ENCODE measurements at places on chromosomes 5 and 9.

DNA sequence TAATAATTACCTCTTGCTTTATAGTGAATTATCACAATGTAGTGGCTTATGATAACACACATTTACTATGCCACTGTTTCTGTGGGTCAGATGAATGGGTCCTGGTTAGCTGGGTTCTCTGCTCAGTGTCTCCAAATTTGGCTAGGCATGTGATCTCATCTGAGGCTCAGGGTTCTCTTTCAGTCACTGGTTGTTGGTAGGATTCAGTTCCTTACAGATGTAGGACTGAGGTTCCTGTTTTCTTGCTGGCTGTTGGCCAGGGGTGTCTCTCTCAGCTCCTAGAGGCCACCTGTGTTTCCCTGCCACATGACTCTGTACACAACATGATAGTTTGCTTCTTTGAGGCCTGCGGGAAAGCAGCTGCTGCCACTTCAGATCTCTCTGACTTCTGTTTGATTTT is 7.1 kb downstream of the NFX1 start:
- no peak for DNase-seq

- DNase-seq, result no peak
Observed at GRCh38 chr5:12743582-12743981, 839.3 kb upstream of the CTNND2 start.

GRCh38 chr5:165310031-165310430 is 1804.6 kb downstream of the MAT2B start:
- DNase-seq, result no peak

- DNase-seq, result peak; percentile 83
Observed at GRCh38 chr9:92151691-92152393, 36.6 kb upstream of the SPTLC1 start.

- DNase-seq, result no peak
Observed at GRCh38 chr5:127586811-127587210, 62.1 kb upstream of the CTXN3 start.

DNA sequence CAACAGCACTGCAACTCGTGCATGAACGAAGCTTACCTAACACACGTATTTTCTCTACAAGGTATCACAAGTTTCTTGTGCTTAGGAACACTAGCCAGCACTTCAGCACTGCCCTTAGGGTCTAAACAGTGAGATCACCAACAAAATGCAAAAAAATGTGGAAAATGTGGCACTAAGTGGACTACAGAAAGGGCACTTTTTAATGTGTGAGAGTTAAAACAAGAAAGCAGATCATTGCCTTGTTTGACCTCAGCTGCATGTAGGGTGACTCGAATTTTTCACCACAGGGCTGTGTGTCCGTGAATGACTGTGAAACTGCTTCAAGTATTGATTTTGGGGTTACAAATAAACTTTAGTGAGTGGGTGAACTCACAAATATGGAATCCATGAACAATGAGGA is 90.5 kb downstream of the MARCHF3 start:
- no peak for DNase-seq

GRCh38 chr5:14781106-14781505 is 90.5 kb downstream of the ANKH start:
- DNase-seq, result no peak

- DNase-seq, result no peak
Observed at GRCh38 chr5:34620185-34620584, 35.9 kb upstream of the RAI14 start.

DNA sequence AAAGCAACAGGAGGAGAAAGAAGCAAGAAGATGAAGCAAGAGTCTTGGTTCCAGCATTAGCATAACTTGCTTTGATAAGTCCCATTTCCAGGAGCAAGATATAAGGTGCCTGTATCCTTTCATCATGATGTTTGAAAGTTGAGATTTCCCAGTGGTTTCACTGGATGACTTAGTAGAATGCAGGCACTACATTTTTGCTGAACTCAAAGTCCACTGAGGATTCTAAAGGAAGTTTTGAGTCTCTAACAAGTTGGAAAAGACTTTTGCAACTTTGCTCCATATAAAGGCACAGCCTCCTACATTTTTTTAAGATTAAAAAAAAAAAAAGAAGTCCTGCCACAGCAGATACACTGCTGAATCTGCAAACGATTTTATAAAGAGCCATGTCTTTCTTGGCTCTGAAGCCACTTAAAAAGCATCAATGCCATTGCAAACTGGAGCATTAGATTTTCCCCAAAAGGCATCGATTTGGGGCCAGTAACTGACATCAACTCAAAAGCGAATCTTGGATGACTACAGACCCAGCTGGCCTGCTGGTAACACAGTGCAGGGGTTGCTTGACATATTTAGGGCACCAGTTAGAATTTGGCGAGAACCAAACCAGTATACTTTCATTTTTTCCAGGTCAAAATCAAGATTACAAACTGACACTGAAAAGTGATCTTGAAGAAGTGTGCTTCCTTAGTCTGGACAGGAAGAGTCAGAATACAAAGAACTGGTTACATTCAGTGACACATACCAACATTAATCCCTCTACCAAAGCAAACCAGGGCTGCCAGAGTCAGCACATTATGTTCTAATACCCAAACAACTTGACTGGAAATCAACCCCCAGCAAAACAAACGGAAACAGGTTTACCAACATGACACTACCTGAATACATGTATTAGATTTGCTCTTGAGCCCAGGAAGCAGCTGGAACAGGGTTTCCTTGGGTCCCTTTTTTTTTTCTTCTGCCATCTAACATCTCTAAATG is 39.1 kb upstream of the KCNV2 start:
- no peak for DNase-seq

DNA sequence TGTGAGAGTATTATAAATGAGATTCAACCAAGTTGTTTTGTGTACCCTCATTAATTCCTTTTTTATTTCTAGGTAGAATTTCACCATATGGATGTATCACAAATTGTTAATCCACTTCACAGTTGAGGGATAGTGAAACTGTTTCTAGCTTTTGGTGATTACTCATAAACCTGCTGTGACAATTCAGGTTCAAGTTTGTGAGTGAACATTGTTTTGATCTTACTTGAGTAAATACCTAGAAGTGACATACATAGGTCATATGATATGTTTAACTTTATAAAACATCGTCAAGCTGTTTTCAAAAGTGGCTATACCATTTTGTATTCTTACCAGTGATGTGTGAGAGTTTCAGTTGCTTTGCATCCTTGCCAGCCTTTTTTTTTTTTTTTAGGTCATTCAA is 112.9 kb downstream of the CAMK4 start:
- DNase-seq, result no peak

- no peak for DNase-seq
Observed at GRCh38 chr9:88219601-88220000, 81.3 kb upstream of the SPATA31C2 start.

- no peak for DNase-seq
Observed at GRCh38 chr9:109048822-109049221, 35.5 kb upstream of the CTNNAL1 start.

DNA sequence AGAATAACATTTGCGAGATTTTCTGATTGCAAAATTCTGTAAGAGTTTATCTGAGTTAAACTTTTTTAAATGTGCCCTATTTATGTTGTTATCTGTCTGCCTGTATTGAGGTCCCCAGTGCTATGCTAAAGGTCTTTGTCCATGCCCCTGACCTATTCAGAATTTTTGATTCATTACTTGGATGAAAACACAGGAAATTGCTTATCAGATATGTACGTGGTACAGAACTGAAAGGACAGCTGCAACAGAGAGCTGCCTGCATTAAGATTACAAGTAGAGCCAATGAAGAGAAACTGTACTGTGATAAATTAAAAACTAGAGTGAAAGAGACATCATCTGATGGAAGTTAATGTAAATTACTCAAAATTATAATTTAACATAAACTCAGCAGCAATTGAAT is 408.8 kb downstream of the ADGRV1 start:
- no peak for DNase-seq

- no peak for DNase-seq
Observed at GRCh38 chr5:125014202-125014601, 267.8 kb upstream of the ZNF608 start.

GRCh38 chr5:18977880-18978279 is 1010.1 kb downstream of the CDH18 start:
- no peak for DNase-seq

DNA sequence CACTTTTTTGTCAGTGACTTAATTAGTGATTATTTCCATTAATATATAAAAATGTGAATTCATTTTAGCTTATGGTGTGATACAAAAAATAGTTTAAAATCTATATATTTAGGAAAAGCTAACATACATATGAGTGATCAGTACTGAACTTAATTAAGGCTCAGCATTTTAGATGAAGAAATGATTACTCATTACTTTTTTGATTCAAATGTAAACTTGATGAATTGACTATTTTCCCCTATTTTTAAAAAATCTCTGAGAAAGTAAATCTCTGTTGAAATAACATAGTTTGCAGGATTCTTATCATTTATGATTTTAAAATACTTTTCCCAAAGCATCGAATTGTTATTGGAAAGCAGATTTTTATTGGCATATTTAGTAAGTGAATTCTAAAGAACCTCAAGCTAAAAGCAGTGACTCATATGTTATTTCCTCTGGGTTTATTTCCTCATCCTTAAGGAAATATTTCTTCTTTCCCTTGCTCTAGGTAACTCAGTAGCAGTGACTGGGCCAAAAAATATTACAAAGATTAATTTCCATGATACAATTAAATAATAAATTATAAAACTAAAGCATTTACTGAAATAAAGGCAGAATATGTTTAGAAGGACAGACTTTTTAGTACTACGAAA is 290.6 kb downstream of the FER start:
- no peak for DNase-seq

DNA sequence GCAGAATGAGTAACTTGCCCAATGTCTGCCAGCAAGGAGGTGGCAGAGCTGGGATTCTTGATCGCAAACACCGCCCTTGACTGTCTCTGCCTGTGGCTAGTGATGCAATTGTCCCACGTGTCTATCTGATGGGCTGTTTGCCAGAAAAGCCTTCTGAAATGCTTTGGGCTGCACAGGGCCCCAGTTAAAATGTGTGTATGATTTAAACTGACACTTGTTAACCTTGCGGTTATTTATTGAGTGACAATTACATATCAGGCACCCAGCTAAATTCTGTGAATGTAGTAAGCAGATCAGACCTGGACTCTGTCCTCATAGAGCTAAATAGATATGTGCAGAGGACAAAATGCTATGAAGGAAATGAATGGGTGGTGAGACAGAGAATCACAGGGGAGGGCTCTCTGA is 11.6 kb upstream of the IL12B start:
- peak; percentile 78 for DNase-seq

DNA sequence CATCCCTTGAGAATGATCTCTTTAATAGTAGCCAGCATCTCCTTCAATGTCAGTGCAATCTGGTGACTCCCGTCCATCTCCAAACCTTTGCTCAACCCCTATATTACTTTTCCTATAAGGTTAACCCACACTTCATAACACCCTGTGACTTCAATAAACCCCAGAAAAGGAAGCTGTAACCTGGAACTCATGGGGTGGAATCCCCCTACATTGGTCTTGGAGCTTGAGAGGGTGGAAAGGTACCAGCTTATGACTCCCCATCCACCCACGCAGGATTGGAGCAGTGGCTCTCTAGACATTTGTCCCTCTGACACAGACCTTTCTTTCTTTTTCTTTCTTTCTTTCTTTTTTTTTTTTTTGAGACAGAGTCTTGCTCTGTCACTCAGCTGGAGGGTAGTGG is 54.7 kb upstream of the ZFR start:
- DNase-seq, result no peak

- DNase-seq, result no peak
Observed at GRCh38 chr5:32182463-32183063, 8.4 kb upstream of the GOLPH3 start.

- no peak for DNase-seq
Observed at GRCh38 chr5:81349161-81349560, 44.8 kb downstream of the ACOT12 start.

DNA sequence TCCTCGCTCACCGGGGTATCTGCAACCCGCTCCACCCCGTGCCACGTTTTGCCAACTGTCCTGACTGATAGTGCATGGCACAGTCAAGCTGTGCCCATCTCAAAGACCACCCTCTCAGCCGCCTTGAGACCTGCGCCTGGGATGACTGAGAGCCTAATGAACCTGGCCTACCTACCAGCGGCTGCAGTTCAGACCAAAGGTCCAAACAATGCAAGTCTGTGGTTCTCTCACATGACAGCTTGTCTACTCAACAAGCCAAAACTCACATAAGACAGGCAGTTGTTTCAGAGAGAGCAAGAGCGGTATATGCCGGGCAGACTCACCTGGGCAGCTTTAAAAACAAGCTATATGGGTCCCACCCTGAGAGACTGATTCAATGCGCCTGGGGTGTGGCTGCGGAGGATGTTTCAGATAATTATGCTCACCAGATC is 70.5 kb downstream of the EPB41L4B start:
- no peak for DNase-seq

DNA sequence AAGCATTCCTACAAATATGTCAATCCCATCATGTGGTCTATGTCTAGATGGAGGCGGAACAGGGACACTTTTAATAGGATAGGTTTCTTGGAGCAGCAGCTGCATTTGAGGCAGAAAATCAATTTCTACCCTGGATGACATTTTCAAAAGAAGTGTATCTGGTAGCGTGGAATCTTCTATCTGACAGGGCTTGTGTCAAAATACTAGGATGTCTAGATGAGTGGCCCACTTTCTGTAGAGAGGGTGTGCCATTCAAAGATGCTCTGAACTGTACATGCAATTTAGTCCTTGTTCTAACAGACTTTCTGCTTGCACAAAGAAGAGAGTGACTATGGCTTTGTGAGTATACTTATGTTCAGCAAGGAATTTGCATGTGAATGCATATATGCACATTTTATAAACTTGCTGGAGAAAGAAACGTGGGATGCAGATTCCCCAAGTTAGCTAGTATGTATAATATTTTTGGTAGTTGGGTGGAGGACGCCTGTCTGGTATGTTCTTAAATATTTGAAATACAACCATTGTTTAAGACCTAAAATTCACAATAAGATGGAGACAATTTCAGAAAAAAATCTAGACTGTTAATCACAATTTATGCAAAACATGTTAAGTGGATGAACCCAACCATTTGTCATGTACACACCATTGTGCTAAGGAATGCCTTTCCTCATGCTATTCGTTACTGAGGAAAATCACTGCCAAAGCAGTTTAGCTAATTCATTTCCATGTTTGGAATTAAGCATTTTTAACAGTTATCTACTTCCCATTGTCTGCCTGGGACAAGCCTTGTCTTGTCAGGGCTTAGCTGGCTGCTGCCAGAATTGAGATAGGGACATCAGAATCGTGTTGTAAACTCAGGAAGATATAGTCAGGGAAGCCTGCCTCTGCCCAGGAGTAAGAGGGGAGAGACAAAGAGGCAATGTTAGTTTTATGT is 129.1 kb upstream of the MEF2C start:
- DNase-seq, result peak; percentile 27

DNA sequence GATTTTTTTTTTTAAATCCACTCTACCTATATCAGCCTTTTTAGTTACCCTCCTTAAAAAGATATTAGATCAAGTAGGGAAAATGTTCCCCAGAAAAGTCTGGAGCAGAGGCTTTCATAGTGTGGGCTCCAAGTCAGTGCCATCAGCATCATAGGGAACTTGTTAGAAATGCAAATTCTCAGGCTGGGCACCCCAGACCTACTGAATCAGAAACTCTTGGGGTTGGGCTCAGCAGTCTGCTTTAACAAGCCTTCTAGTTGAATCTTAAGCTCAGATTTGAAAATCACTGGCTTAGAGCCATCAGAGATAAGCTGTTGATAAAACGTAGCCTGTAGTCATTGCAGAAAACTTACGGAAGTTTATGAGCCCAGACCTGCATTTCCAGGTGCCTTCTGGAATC is 140.1 kb downstream of the TMEM38B start:
- DNase-seq, result no peak

Data from astrocyte of the hippocampus (primary cell).